ENCODE measurements at places on chromosomes 2 and 18.

GRCh38 chr2:10417551-10418335 is 30.4 kb downstream of the ODC1 start:
- no peak for DNase-seq

DNA sequence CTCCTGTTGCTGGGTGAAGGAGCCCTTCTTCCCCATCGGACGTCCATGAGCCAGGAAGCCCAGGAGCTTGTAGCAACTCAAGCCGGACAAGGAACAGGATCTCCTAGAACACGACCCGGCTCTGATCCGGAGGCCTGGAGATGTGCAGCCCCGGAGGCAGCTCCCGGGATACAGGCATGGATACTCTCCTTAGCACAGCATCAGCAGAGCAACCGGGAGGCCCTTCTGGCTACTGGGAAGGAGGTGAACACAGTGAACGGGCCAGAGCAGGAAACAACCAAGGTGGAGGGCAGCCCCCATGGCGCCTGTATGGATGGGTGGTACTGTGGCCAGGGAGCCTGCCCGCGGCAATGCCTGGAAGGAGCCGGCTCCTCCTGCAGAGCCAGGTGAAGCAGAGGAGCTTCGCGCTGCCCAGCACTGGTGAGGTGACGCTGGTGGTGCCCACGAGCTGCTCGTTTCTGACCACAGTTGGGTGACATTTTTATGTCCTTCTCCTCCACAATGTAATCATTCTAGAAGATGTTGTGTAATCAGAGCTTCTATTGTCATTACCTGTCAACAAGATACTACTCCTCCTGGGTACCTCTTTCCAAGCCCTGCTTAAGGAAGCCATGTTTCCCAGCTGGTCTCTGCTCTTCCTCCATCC is 94.3 kb downstream of the TWIST2 start:
- DNase-seq: no peak

- DNase-seq: no peak
These were observed 3.0 kb upstream of the CHMP3 start for GRCh38 chr2:86566158-86566820.

DNA sequence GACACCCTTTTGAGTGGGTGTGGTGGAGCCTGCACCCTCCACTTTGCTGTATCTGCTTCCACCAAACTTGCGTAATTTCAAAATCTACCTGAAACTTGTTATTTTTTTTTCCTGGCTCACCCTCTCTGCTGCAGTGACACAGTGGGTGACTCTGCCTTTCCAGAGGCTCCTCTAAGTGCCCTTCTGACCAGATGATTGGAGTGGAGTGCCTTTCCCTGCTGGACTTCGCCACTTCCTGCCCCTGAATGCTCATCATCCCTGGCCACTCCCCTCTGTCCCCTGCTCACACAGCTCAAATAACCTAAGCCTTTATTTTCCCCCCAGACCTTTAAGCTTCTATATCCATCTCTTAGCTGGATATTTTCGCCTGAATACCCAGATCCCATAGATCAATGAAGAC is 777.5 kb upstream of the ID2 start:
- no peak for DNase-seq

DNA sequence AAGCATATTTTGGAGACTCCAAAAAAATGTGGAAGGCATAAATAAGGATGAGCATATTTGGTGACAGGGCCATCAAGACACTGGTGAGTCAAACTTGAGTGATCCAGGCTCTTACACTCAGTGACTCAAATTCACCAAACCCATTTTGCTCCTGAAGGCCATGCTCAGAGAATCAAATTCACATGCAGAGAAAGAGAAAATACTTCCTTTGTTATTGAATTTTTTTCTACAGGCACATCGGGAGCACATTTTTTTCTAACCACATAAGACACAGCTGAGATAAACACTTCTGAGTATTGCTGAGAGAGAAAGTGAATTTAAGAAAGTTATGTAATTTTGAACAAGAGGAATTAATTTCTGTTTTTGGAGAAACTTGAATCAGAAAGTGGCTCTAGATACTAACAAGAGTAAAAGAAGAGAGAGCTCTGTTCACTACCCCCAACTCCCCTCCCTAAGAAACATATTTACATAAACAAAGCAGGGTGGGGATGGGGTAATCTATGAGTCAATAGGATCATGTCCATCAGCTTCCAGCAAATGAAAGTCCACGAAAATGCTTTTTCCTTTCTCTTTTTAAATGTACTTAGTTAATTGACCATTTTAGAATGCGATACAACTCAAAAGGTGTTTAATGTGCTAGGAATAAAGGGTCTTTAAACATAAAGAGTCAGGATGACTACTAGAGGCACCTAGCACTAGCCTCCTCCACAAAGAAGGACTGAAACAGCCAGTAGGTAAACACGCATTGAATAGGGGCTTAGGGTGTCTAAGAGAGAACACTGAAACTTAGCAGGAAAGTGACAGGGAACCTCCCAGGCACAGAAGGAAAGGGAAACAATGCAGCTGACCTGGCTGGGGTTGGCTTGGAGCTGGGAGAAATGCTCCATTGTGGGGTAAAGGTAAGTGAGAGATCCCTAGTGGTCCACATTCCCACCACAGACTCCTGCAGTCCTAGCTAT is 152.3 kb downstream of the KCNE4 start:
- DNase-seq: peak; percentile 84

- peak; percentile 27 for DNase-seq
These were observed 56.6 kb downstream of the EPG5 start for GRCh38 chr18:45910405-45911023.

DNA sequence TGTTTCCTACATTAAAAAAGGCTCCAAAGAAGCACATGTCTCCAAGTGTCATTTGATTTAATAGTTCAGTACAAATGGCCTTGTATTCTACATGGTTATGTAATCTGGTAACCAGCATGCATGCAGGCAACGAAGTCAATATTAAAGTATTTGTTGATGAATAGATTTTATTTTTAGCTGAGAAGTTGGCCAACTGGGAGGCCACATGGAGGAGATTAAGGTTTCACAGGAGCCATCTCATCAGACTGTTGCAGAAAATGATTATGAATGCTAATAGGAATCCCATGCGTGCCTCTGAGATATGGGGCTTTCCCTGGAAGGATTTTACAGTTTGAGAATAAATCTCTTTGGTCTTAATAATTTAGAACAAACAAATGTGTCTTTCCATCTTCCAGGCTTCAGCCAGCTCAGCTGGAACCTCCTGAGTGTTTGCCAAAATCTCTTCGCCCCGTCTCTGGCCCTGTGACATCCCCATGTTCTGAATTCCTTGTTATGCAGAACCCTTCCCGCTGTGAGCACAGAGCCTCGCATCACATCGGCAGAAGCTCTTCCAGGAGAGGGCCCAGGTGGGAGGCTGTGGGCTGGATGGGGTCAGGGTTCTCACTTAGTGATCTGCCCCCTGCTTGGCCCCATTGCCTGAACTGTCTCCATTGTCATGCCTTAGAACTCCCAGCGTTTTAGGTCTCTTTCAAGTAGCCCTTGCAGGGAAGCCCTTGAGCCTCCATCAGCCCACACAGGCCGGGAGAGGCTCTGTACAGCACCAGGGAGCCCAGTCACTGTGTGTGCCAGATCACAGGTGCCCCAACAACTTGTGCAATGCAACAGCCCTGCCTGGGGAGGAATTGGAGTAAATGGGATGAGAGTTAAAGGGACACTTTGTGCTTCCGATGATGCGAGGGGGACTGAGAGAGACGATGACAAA is 190.5 kb upstream of the TWIST2 start:
- DNase-seq: no peak

DNA sequence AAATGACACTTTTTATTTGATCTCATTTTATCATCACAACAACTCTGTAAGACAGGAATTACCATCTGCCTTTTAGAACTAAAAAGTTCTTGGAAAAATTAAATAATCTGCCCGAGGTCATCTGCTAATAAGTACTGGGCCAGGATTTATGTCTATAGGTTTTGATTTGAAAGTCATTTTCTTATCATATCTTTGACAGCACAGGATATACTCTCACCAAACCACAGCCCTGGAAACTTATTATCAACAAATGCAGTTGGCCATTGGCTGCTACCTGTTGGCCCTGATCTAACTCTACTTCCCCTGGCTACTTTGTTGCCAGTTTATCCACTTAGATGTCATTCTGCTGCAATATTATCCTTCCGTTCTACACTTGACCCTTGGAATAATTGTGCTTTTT is 354.6 kb downstream of the RAD51AP2 start:
- DNase-seq: no peak

GRCh38 chr18:45839414-45840395 is 14.2 kb downstream of the SIGLEC15 start:
- peak; percentile 78 for DNase-seq

DNA sequence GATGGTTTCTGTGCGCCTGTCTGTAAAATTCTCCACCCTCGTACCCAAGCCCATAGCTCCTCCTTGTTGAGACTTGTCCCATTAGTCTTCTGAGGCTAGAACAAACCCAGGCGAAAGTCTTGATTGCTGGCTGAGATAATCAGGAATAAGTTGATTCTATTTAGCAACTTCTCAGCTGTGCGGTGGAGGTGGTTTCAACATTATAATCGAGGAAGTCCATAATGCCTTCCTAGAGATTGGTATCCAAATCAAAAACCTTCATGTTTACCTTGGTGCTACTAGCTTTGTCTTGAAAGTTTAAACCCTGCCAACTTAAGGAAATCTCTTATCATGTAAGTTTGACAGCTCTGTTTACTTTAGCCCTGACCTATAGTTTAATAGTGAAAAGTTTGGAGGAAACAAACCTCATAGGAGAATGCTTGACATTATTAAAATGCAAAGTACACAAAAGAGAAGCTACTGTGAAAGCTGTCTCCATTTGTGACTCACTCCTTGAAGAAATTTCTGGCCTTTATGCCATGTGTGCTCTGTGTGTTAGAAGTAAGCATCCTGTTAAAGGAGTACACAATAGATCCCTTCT is 36.6 kb upstream of the DSC1 start:
- no peak for DNase-seq

DNA sequence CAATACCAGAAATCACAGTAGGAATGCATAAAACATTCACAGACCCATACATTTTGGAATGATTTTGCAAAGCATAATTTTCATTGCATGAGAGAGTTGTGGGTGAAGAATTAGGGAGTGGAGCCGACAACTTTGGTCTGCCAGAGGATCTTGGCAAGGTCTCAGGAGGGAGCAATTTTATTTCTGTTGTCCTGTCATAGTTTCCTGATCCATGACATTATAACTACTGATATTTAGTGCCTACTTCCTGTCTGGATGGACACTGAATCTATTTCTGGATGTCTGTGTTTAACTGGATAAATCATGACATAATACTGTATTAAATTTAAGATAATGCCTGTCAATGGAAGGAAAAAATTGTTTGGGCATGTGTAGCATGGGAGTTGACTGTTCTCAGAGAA is 2.4 kb downstream of the ITGA4 start:
- no peak for DNase-seq

DNA sequence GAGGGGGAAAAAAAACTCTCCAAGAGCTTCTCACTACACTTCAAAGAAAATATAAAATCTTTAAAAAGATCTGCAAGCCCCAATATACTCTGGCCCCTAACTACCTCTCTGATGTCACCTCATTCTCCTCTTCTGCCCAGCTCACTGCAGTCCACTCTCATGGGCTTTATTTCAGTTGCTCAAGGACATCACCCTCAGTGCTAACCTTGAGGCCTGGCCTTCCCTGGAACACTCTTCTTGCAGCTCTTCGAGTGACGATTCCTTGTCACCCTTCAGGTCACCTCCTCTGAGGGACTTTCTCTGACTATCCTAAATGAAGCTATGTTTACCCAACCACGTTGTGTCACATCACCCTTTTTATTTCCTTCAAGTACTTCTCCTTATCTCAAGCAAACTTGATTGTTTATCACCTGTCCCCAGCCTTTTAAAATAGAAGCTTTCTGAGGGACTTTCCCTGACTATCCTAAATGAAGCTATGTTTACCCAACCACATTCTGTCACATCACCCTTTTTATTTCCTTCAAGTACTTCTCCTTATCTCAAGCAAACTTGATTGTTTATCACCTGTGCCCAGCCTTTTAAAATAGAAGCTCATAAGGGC is 10.4 kb downstream of the RTTN start:
- DNase-seq: no peak

- peak; percentile 46 for DNase-seq
These were observed 74.2 kb downstream of the VIT start for GRCh38 chr2:36770542-36771287.

- peak; percentile 80 for DNase-seq
These were observed 420.2 kb downstream of the THSD7B start for GRCh38 chr2:137185378-137186078.

GRCh38 chr2:238358769-238359168 is 38.5 kb downstream of the TRAF3IP1 start:
- no peak for DNase-seq

DNA sequence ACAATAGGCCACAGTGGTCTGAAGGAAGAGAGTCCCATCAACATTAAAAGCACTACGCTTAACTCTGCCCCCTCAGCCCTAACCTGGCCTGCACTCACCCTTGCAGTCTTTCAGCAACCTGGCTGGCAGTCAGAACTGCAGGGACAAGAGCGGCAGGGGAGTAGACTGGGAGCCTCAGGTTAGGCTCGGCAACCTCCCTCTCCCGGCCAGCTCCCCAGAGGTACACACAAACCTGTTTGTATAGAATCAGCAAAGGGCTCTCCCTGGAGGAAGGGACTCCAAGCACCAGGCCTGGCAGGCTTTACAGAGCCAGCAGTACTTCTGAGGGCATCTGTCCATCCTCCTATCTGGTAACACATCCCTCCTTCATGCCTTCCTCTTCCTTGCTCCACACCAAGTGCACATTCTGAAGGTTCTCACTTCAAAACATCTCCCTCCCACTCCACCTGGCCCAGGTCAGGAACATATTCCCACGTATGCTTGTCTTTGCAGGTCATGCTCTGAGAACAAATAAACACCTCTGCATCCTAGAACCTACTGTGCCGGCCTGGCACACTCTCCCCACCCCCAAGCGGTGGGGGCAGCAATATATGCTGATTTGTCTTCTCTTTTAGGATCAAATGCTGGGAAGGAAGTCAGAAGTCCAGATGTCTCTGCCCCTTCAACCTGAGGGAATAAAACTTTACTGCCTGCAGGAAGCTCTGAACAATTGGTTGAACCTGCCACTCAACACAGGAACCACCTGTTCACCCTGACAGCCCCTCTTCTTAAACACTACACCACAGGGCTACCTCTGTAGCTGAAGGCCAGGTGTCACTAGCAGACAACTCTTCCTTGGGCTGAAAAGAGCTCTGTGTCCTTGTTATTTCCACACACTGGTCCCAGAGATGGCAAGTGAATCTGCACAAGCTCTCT is 12.6 kb upstream of the SFXN5 start:
- no peak for DNase-seq

DNA sequence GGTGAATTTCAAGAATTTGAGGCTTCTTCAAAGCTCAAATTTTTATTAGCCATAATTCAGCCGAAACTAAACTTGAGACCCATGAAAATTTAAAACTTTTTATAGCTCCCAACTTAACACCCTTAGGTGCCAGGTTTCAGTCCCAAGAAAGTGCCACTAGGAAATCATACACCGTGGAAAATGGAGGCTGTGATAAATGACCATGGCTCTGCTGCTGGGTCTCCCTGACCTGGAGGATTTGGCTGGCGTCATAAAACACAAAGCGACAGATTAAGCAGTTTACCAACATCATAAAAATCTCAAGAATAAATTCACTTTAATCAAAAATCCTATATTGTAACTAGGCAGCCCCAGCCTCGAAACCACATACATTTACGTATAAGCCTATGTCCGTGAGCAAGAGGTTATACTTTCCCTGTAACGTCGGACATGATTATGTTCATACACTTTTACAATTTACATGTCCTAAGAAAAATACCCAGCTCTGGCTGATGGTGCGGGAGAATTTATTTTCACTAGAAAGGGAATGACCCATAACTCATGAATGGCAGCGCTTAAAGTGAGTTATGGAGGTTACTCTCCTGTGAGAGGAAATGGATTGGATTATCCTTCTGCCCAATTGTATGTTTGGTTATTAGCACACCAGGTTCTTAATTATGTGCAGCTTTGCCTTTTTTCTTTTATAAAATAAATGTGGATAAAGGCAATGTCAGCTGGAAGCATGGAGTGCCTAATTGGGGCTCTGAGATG is 329.4 kb downstream of the AGPS start:
- no peak for DNase-seq
